ENCODE measurements at places on chromosomes 13 and 19.
A peak's percentile ranks its signal among the peaks of the same experiment; 100 is the strongest.

DNA sequence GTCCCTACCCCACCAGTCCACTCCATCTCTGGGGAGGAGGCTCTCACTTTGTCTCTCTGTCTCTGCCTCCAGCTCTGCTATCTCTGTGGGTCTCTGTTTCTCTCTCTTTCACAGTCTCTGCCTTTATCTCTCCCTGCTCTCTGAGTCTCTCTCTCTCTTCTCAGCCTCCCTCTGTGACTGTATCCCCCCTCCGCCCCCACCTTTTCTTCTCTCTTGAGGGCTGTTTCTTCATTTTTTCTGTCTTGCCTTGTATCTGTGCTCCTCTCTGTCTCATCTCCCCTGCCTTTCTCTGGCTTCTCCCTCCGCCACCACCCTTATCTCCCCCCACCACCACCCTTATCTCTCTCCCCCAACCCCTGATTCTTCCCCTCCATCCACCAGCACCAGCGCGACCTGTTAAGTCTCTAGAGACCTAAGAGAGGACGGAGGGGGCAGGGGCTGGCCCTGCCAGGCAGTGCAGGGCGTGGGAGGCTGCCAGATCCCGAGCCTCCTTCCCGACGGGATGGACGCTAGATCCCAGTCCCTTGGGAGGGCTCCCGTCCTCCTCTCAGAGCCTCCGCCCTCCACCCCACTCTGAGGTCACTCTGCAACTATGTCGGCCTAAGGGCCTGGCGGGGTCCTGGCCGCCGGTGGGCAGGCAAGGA lies 1.0 kb downstream of the AXL start:
- no peak for DNase-seq

- peak; percentile 54 for DNase-seq
Measured at GRCh38 chr13:105410602-105411001, 1124.9 kb downstream of the EFNB2 start.

- DNase-seq: no peak
Measured at GRCh38 chr13:55345224-55345623, 1795.5 kb upstream of the PRR20A start.

DNA sequence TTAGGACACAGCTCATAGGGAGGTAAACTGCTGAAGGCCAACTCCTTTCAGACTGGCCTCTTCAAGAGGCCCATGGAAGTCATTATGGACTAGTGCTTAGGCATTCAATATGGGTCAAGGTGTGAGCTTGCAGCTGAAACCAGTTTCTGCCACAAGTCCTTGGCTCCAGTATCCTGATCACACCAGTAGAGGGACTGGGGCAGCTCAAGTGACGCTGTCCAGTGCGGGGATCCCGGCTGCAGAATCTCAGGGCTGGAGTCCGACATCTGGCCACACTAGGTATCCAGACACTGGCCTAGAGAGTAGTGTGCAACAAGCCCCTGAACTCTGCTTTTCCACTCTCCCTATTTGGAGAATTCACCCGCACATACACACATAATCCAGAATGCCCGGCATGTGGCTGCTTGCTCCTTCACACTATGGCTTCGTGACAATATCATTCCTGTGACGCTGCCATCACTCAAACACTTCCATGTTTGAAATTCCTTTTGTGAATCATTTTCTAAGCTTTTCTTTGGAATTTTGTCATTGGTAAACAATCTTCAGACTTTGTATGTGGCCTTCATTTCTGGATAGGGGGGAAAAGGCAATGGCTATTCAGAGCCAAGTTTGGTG lies 425.1 kb downstream of the EFNB2 start:
- DNase-seq: no peak

DNA sequence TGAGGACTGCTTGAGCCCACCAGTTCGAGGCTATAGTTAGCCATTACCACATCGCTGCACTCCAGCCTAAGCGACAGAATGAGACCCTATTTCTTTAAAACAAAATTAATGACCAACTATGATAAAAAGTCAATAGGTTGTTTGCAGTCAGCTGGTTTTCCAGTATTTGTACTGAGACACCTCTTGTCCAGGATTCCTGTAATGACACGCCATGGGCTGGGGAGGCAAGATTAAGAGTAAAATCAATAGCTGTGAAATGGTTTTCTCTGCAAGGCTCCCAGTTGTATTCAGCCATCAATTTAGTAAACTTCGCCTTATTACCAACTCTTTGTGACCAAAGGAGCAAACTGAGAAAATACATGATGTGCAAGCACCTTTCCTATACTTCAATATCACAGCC lies 29.5 kb downstream of the STK24 start:
- no peak for DNase-seq
